A549 treated with CpdA at 1 μM for 4 hours (cell line): ENCODE measurements at places on chromosomes 11 and 22. TPM values are rescaled to one million over a fixed set of nuclear protein-coding genes. Genes with fewer than 3 reads are reported as not detected.

Gene OR2D3
- not detected in 5 replicates for total RNA-seq

Gene NRGN
- total RNA-seq, result 5.5 to 11.1 TPM (median 10.7 TPM) in 5 replicates

Gene OR5B17
- total RNA-seq, result not detected in 5 replicates

Gene CCDC90B
- total RNA-seq, result 51.5 to 70.9 TPM (median 56.0 TPM) in 5 replicates

Gene DEUP1
- total RNA-seq, result not detected in 5 replicates
